Forelimb muscle (tissue), 1 donor: ENCODE measurements at places on chromosomes 7 and 10. TPM values are rescaled to one million over a fixed set of nuclear protein-coding genes. Genes with fewer than 3 reads are reported as not detected.

Gene ENO4
- polyA plus RNA-seq: 0.38 TPM

Gene MMD2
- not detected for polyA plus RNA-seq

DNA sequence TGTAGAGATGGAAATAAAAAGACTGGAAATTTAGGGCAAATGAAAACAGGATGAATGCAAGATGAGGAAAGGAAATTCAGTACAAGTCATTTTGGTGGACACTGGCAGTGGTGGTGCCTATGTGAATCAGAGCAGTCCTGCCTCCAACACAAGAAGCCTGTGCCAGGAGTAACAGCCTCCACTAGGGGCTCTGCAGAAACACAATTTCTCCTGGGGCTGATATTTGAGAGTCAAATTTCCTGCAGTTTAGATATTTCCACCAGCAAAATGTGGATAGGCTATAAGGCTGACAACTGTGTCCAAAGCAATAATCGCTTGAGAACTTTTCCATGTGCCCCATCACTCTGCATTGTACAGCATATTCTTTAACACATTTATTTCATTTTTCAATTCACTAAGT lies 4.7 kb upstream of the PLXDC2 start:
- DNase-seq: no peak

DNA sequence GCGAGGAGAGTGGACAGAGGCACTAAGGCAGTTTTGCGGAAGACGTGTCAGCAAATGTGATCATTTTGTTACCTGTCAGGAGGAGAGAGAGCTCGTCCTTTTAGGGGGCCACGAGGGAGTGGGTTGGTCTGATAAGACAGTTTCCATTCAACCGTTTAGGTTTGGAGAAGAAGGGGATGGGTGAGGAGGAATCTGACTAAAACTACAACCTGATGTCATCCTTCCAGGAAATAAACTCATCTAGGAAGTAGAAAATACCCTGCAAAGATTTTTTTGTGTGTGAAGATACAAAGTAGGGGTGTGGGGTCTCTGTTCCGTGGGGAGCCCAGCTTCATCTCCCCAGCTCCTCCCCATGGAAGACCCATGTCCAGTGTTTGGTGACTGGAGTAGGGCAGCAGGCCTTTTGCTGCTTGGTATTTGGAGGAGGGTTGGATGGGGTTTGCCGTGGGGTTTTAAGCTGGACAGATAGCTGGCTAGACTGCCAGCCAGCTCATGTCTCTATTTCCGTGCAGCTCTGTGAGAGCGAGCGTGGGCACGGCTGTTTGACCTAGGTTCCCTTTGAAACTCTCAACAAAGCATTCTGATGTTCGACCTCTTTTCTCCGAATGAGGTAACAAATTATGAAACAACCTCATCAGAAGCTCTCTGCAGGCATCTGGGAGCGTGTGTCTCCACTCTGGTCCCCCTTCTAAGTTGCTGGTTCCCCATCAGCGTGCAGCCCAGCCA lies 136.0 kb upstream of the TCF7L2 start:
- DNase-seq: no peak

DNA sequence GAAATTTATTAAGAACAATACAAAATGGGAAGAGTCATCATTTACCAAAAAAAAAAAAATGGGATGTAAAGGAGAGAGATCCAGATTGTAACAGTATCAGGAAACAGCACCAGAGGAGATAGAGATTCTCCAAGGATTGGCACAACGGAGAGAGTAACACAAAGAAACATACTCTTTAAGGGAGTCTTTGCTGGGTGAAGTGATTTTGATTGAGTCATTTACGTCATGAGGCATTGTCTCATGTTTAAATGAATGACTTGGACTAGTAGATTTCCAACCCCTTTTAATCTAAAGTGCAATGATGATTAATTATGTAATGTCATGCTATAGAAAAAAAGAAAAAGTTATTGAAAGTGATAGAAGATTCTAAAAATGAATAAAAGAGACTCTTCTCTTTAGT lies 68.8 kb downstream of the ITGB8 start:
- no peak for DNase-seq

DNA sequence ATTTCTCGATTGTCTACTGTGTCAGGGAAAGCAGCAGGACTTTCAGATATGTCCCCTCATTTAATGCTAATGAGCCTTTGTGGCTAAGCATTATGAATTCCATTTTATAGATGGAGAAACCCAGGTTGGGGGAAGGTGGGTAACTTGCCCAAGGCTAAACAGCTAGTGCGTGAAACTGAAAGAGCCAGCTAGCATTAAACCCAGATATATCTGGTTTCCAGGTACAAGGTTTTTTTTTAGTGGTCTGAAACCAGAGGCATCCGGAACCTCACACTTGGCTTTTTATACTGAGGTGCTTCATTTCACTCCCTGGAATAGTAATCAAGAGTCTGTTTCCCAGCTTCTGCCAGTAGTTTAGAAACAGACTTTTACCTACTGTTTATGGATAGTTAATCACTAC lies 694.8 kb downstream of the PHTF2 start:
- DNase-seq: no peak

DNA sequence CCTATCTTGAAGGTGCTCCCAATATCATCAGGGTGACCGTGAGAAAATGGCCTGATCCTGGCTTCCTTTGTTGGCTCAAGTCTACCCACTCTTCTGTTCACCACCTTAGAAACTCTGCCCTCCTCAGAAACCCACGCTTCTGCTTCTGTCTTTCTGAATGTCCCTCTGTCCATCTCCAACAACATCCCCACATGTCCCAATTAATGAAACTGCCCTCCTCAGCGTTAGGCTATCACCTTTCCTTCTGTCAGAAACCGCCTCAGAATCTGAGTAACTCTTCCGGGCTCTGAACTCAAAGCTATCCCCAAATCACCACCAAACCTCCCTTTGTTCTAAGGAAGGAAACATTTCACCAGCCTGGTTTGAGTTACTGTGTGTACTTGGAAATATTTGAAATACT lies 315.8 kb upstream of the ZNF32 start:
- DNase-seq: no peak

- DNase-seq: no peak
Observed at GRCh38 chr7:116871061-116871700, 8.8 kb downstream of the CAPZA2 start.

- DNase-seq: no peak
Observed at GRCh38 chr7:96612034-96612433, 97.6 kb downstream of the SEM1 start.

- DNase-seq: no peak
Observed at GRCh38 chr7:94530109-94530508, 20.5 kb downstream of the CASD1 start.

DNA sequence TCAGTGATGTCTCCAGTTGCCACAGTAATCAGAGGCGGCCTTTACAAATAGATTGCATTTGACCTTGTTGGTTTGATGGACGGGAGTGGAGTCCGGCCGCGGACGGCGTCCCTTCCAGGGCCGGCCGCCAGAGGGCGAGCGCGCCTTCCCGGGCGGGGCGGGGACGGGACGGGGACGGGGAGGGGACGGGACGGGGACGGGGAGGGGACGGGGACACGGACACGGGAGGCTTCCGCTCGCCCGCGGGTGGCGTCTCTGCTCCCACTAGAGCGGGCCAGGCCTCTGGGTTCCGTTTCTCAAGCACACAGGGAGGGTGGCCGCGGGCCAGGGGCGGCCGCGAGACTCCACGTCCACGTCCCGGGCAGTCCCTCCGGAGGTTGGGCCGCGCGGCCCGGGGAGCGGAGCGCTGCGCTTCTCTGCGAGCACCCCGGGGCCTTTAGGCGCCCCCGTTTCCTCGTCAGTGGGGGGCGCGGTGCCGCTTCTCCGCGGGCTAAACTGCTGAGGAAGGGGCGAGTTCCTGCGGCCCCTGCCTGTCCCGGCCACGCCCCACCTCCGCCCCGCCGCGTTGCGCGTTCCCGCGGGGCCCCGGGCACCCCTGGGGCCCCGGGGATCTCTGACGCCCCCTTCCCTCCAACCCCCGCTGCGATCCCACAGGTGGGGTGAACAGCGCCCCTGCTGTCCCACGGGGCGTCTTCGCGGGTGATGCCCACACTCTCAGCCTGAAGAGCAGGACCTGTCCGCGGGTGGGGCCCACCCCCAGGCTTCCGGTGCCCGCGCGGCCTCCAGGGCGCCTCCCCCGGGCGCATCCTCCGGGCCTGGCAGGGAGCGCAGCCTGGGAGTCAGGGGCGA lies 84.2 kb upstream of the MKI67 start:
- no peak for DNase-seq

GRCh38 chr10:21749788-21750187 lies 215.8 kb downstream of the MLLT10 start:
- no peak for DNase-seq

DNA sequence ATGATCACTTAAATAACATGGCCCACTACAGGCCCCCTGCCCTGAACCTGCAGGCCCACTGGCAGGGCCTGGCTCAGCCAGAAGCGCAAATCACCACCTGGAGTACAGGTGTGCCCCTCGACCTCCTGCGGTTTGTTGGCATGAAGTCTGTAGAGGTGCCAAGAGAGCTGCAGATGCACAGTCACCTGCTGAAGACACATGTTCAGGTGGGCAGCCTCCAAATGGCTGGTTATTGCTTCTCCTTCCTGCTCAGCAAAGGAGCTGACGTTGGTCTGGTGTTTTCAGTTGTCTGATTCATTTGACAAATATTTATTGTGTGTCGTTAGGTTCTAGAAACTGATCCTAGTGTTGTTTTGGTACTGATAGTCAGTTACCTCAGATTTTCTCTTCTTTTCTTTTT lies 29.0 kb downstream of the DHTKD1 start:
- DNase-seq: no peak

DNA sequence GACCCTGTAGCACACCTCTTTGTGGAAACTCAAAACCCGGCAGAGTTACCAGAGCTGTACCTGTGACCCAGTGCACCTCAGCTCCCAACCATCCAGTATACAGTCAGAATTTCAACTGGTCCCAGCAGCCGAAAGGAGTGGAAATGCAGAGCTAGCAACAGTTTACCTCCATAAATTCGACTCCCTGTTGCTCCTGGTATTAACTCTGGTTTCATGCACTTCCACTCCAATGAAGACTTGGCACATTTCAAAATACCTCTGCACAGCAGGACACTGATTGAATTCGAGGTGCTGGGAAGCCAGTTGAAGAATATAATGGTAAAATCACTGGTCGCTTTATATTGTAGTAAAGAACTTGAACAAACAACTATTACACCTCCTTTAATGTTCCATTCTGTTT lies 17.9 kb upstream of the TIAL1 start:
- no peak for DNase-seq
